ENCODE measurements at places on chromosomes 4 and X.

DNA sequence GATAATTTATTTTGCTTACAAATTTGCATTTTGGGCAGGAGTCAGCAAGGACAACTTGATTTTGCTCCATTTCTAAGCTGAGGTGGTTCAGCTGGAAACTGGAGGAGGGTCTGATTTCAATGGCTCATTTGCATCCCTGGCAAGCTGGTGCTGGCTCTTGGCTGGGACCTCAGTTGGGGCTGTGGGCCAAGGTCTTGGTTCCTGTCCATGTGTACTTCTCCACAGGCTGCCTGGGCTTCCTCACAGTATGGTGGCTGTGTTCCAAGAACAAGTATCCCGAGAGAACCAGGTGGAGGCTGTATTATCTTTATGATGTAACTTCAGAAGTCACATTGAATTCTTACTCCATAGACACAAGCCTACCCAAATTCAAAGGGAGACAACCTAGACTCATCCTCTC is 77.0 kb upstream of the STX18 start:
- DNase-seq: peak; percentile 42

- DNase-seq: no peak
Observed at GRCh38 chr4:56414135-56414670, 21.2 kb downstream of the PPAT start.

GRCh38 chr4:163166041-163166579 is 580 bp downstream of the NAF1 start:
- DNase-seq: peak; percentile 0

DNA sequence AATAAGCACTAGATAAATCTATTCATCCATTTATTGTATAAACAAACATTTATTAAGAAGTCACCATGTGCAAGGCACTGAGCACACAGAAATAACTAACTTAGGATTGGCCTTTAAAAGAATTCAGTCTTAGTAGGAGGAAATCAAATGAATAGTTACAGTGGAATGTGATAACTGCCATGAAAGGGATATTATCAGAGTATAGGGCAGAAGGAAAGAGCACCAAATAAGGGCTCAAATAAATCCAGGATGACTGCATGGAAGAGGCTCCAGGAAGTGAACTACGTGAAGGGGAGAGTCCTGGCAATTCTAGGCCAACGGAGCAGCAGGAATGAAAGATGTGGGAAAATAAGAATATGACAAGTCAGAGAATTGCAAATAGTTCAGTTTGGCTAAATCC is 406.0 kb downstream of the INPP4B start:
- DNase-seq: no peak

- DNase-seq: no peak
Observed at GRCh38 chr4:37453281-37453998, 208.9 kb downstream of the NWD2 start.

GRCh38 chr4:30822911-30823551 is 102.9 kb downstream of the PCDH7 start:
- DNase-seq: no peak

- DNase-seq: no peak
Observed at GRCh38 chr4:183213996-183214395, 106.1 kb downstream of the CLDN22 start.

- DNase-seq: no peak
Observed at GRCh38 chrX:135975421-135975820, 1.6 kb upstream of the MMGT1 start.

- no peak for DNase-seq
Observed at GRCh38 chr4:85050736-85051135, 84.2 kb upstream of the WDFY3 start.

- DNase-seq: no peak
Observed at GRCh38 chr4:151347490-151348235, 22.3 kb upstream of the SH3D19 start.

GRCh38 chrX:78532363-78532762 is 126.8 kb downstream of the RTL3 start:
- DNase-seq: no peak

DNA sequence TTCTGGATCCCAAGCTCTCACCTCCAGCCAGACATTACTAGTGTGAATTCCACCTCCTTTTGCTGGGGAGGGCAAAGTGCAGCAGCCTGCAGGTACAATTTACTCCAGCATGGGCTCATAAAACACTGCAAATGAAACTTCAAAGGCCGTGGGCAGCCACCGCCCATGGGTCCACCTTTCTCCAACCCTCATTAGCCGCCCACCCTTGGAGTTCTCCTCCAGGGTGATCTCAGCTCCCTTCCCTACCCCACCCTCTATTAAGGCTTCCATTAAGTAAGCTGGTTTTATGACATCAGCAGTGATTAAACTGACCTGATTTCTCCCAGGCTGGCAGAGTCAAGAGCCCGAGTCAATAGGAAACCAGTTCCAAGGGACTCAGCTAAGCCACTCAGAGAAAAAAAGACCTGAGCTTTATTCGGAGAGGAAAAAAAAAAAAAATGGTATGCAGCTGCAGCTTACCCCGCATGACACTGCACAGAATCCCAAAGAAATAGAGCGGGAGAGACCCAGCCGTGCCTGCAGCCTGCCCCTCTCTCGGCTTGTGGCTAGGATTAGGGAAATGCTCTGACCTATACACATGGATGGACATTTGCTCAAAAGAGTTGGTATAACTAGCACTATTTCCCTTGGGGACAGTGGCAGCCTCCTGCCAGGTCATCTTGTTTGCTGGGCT is 319.6 kb downstream of the PTTG2 start:
- no peak for DNase-seq

DNA sequence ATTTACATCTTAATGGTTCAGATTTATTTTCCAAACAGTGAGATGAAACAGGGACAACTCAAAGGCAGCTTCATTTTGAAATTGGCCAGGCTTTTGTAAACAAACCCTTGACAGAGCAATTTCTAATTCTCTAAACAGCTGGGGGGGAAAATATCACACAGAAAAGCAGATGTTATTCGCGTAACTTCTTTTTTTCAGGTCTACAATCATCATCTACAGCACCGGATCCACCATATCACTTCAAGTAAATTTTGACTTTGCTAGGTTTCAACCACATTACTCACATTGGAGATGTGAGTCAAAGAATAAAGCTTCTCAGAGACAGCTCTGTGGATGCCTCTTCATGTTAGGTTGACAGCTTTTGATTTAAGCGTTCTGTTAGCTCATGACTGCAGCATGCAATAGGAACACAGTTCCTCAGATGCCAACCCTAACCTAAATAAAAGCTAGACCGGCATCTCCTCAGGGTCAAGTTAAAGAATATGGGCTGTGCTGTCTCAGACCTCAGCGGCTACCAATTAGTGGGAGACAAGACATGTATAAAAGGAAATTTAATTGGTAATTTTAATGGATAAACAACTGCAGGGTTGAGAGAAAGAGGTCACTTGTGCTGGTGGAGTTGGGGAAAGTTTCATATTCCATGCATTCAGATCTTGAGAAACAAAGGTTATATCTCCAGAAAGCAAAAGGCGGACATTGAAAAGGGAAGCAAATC is 26.8 kb downstream of the AMELX start:
- DNase-seq: no peak

GRCh38 chrX:139201924-139202323 is 328.6 kb upstream of the F9 start:
- DNase-seq: no peak

DNA sequence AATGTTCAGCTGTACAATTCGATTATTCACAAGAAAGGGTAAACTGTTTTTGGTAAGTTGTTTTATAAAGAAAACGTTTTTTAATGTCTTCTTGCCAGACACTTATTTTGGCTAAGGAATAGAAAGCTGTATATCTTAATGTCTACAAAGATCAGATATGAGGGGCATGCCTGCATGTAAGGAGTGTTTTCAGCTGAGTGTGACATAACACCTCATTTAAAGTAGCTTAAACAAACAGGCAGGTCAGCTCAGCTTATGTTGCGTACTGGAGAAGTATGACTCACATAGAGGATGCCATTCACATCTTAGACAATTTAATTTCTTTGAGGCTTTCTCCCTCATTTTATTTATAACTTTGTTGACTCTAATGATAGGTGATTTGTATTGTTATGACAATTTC is 30.4 kb downstream of the LAMTOR3 start:
- DNase-seq: no peak

DNA sequence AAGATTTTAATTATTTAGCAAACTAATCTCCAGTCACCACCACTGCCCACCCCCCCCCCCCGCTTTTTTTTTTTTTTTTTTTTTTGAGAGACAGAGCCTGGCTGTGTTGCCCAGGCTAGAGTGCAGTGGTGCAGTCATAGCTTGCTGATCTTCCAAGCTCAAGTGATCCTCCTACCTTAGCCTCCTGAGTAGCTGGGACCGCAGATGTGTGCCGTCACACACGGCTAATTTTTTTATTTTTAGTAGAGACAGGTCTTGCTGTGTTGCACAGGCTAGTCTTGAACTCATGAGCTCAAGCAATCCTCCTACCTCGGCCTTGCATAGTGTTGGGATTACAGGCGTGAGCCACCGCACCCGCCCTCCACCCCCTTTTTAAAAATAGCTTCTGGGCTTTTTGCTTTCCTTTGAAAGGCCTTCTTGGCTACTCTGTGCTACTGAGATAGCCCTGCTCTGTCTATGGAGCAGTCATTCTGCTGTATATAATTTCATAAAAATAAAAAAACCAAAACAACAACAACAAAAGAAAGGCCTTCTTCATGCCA is 18.7 kb downstream of the TXLNG start:
- no peak for DNase-seq

- no peak for DNase-seq
Observed at GRCh38 chr4:74096265-74096980, 2.6 kb downstream of the CXCL2 start.

DNA sequence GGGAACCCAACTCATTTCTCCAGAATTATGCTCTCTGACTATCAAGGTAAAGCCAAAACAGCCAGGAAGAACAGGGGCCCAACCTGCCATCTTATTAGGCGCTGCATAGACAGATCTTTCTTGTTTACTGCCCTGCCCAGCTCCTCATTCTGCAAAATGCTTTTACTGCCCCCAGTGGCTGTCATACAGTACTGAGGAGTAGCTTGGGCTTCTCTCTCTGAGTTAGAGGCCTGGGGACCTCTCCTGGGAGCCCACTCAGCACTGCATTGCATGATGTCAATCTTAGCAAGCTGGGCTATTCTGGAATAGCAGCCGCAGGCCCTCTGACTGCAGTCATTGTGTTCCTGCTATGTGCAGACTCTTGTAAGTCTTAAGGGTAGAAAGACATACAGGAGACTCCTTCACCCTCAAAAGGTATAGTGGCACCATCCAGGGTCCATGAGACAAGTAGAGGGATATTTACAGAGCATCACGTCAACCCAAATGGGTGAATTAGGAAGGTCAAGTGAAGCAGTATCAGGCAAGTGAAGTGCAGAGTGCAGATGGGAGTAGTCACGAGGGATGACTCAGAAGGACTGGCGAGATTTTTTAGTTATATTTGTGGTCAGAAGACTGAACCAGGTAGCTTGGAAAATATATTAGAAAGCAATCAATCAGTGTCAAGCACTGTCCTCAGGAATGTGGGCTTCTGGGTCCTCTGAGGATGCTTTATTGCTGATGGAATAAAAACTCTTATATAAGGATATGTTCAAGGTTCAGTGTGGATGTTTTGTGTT is 294.1 kb upstream of the SFRP2 start:
- DNase-seq: no peak

- no peak for DNase-seq
Observed at GRCh38 chrX:37817579-37817978, 29.8 kb downstream of the DYNLT3 start.

GRCh38 chrX:134782796-134783195 is 124.5 kb upstream of the PLAC1 start:
- DNase-seq: peak; percentile 0

DNA sequence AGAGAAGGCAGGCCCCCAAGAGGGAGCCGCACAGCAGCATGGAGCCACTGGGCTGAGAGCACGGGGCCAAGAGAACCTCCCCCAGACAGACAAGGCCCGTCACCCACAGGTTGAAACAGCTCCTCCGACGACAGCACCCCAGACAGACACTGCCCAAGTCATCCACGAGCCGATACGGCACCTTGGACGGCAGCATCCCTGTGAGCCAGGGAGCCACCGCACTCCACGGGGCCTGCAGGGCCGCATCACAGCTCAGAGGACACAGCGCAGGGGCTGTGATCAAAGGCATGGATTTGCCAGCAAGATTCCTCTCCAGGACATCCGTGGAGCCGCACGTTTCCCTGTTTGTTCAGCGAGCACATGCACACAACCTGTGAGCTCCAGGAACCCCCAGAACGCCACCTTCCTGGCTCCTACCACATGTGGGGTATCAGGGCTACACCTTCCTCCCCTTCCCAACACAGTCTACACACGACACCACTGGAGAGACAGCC is 3.9 kb downstream of the CTBP1 start:
- no peak for DNase-seq

GRCh38 chr4:81166458-81167160 is 48.4 kb downstream of the PRKG2 start:
- DNase-seq: no peak

- DNase-seq: no peak
Observed at GRCh38 chrX:22323541-22323940, 50.8 kb downstream of the CBLL2 start.

DNA sequence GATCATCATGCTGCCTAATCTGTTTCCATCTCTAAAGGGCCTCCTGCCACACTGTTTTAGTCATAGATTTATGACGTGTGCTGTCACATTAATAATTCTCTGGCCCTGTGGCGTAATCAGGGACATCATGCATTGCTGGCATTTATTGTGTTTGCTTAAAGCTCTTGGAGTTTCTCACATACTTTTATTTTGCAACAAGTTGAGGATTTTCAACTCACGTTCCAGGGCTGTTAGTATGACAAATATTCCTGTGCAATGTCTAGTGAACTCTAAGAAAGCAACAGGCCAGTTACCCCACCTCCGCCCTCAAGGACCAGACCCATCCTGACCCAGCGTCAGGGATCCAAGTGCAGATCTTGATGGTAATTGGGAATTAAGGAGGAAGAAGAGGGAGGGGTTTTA is 7.8 kb upstream of the PIGA start:
- DNase-seq: no peak

DNA sequence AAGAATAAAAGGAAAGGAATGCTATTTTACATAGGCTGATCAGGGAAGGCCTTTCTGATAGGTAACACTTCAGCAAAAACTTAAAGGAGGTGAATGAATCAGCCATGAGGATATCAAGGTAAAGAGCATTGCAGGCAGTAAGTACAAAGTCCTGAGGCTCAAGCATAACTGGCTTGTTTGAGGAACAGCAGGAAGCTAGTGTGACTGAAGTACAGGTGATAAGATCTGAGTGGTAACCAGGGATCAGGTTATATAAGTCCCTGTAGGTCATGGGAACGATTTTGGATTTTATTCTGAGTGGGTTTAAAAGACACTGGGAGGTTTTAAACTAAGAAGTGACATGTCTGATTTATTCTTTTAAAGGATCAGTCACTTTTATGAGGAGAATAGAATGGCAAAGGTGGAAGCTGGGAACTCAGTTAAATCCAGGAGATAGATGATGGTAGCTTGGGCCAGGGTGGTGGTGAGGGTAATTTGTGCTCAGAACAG is 47.1 kb upstream of the THOC2 start:
- no peak for DNase-seq

DNA sequence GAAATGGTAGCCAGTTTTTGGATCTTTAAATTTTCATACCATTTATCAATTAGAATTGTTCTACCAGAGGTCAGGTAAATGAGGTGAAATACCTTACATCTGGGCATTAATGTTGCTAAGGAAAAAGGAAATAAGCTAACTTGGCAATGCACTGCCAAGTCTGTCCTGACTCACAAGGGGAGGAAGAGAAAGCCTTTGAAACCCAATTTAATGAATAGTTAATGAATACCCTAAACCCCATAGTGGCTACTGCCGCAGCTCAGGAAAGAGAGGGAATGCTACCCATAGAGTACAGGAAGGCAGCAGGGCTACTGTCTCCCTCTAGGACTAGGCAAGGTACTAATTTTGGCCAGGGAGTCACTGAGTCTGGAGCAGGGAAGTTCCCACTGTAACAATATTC is 16.8 kb upstream of the DHX15 start:
- no peak for DNase-seq

GRCh38 chr4:94378047-94378446 is 35.4 kb upstream of the HPGDS start:
- DNase-seq: no peak

Measured in cerebellar nuclear complex (tissue), 1 donor.